Calu3 (cell line): ENCODE measurements at places on chromosomes 5 and 9.

DNA sequence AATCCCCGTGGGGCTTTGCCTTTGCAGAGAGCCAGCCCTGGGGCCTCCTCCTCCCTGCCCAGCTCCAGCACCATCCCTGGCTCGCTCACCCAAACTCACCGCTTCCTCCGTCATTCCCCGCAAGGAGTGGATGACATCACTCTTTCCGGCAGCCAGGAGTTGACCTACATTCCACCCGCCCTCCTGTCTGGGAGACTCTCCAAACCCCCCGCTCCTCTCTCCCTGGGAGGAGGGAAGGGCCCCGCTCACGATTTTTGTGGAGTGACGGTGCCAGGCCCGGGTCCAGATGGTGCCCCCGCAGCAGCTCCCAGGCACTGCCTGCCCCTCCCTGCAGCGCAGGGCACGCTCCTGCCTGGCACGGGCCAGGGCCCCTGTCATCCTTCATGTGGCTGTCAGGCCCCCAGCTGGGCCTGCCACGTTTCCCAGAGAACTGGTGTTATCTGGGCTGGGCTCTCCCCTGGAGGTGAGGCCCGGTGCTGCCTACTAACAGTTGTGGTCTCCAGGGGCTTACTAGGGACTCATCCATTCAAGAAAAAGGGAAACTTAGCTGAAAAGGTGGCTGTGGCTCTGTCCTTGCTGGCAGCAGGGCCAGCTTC lies 52.3 kb downstream of the NTNG2 start:
- DNase-seq, result peak; percentile 37

DNA sequence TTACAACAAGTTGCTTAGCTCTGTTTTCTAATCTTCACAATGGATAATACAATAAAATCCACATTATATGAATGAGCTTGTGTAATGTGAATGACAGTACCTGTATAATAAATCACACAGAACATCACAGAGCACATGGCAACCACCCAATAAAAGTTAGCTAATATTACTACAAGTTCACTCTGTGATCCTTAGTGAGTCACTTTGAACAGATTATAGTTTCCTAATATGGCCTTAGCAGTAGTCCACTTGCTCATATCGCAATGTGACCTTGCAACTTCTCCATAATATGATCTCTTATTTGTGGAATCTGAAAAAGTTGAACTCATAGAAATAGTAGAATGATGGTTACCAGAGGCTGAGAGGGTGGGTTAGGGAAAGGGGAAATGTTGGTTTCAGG lies 361.3 kb downstream of the PTPRD start:
- no peak for DNase-seq

DNA sequence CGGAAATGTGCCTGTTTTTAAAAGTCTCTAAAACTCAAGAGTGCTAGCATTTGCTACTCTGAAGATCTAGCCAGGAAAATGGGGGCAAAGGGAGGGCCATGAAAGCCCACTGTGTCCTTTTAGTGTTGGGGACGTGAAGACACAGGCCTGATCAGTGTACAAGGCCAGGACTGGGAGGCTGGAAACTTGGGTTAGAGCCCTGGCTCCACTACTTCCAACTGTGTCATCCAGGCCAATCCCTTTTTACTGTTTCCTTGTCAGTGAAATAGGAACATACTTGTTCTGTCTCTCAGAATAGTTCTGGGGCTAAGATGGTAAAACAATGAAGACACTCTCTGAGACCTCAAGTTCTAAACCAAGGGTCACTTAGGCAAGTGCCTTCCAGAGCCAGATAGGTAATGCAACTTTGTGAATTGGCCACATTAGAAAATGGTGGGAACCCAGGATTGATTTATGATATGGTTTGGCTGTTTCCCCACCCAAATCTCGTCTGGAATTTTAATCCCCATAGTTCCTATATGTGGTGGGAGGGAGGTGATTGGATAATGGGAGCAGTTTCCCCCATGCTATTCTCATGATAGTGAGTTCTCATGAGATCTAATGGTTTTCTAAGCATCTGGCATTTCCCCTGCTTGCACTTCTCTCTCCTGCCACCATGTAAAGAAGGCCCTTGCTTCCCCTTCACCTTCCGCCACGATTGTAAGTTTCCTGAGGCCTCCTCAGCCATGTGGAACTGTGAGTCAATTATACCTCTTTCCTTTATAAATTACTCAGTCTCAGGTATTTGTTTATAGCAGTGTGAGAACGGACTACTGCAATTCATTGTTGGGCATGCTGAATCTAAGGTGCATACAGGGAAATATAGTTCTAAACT lies 30.4 kb upstream of the B4GALT1 start:
- DNase-seq, result no peak

DNA sequence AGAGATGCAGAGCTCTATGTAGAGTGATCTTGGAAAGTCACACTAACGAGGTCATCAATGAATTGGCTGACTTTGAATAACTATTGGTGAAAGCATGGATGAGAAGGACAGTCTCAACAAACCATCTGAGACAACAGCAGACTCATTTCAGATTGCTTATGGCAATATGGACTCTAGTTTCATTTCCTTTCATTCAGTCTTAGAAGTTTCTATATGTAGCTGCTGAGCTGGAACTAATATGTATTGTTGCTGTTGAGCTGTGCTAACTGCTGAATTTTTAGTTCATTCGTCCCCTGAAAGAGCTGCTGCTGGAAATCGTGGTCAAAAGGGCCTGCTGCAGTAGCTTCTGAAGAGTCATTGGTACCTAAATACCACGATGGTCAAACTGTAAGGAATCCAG lies 31.3 kb downstream of the TNFSF15 start:
- DNase-seq, result no peak

GRCh38 chr9:131138676-131139075 lies 13.3 kb downstream of the NUP214 start:
- DNase-seq, result no peak
